ENCODE measurements at places on chromosomes 6 and 20. TPM values are rescaled to one million over a fixed set of nuclear protein-coding genes. Genes with fewer than 3 reads are reported as not detected.

Gene SLC25A27
- total RNA-seq: 2.6 TPM

Gene DPPA5
- total RNA-seq: not detected

Gene RIPPLY2
- not detected for total RNA-seq

Gene CLPSL2
- not detected for total RNA-seq

Gene FAM229B
- total RNA-seq: 18.0 TPM

Gene SEL1L2
- not detected for total RNA-seq

Gene OXT
- total RNA-seq: not detected

Gene AKIRIN2
- total RNA-seq: 17.7 TPM

Gene PCK1
- total RNA-seq: not detected

Gene MEP1A
- total RNA-seq: not detected

Gene HRH3
- total RNA-seq: not detected

All from fibroblast of villous mesenchyme (primary cell).